Left renal cortex interstitium (tissue), 4 donors: ENCODE measurements at places on chromosomes 16 and 17.

GRCh38 chr17:68705714-68706076, 104.5 kb upstream of the FAM20A start:
- no peak for DNase-seq

DNA sequence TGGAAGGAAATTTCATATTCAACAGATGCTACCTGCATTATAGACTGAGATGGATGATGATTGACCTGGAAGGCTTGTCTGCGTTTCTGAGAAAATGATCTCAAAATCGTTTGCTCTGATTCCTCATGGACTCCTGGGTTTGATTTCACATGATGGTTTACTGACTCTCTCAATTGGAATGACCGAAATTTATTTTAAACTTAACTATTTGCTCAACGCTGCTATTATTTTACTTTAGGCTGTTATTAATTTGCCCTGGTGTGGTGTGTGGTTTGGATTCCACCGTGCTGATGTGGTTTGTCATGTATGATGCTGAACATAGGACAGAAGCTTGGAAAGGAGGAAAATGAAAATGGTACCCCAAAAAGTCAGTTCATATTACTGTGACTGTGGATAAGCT, 37.3 kb upstream of the ELAC2 start:
- DNase-seq, result no peak

DNA sequence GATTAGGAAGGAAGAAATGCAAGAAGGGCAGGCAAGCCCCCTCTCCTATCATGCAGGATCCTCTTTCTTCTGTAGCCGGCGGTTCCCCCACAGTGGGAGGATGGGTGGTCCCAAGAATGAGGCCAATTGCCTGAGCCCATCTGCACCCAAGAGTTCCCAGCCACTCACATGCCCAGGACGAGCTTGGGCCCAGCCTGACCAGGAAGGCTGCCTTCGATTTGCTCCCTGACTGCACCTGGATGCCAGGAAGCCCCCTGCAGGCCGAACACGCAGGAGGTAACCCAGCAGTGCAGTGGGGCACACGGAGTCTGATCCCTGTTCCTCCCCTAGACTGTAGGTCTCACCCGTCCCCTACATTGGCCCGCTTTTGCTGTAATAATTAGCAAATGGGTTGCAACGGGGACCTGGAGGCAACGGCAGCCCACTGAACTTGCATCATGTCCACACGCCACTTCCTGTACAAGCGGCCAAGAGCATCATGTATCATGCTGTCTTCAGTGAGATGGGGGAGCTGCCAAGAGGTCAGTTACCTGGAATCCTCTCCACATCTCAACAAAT, 67.5 kb downstream of the AMFR start:
- no peak for DNase-seq

GRCh38 chr17:73952480-73953205, 250.8 kb upstream of the RPL38 start:
- no peak for DNase-seq

DNA sequence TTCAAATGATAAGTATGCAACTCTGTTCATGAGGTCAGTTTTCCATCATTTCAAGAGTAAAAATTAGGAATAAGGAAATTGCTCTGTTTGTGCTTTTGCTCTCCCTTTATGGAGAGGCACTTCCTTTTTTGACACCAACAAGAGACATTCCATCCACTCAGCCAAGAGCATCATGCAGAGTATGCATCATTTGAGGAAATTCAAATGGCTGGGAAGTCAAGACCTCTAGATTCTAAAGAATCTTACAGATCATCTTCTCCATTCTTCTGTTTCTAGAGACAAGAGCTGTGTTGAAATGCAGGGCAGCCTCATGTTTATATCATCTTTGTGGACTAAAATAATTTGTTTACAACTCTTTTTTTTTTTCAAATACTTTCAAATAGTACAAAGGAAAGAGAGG, 669.4 kb downstream of the CDH11 start:
- DNase-seq, result no peak

- DNase-seq, result no peak
Observed at GRCh38 chr17:44310609-44311376, 2.4 kb downstream of the RUNDC3A start.

DNA sequence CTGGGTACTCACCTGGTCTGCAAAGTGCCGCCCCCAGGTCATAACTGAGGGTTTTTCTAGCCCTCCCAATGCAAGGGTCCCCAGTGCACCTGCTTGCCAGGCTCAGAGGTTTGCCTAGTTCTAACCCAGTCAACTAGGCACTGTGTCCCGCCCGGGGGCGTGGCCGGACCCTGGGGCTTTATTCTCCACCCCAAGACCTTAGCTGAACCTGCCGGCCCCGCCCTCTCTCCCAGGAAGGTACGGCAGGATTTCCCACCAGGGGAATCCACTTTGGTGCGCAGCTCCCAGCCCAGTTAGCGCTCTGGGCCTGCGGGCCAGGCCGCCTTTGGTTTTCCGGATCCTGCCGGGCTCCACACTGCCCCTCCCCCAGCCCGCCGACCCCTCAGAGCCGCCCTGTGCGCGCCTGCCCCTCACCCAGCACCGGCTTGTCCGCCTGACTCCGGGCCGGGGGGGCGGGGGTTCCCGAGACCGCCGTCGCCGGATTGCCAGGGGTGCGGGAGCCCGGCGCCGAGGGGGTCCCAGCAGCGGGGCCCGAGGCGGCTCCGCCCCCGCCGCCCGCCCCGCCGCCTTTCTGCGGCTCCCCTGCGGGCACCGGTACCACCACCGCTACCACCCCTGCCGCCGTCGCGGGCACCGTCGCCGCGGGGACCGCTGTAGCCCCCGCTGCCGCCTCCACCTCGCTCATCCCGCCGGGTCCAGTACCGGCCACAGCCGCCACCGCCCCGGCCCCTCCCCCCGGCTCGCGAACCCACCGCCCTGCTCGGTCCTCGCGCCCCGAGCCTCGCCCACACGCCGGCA, 424 bp downstream of the YBX2 start:
- no peak for DNase-seq

DNA sequence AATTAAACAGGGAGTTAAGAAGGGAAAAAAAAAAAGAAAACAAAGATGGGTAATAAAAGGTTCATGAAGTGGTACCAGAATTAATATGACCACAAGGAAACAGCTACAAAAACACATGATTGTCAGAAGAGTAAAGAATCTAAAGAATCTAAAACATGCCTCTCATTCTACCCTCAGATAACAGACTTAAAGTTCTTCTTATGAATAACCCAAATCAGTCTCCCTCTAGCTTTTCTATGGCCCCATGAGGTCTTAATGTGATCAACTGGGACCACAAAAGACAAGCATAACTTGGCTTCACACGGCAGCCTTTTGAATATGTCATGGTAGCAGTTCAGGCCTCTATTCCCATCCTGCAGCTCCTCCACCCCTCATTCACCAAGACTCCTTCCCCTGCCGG, 6.9 kb downstream of the MYH10 start:
- DNase-seq, result no peak

- DNase-seq, result no peak
Observed at GRCh38 chr17:45369421-45369820, 52.6 kb upstream of the MAP3K14 start.

- no peak for DNase-seq
Observed at GRCh38 chr16:73457851-73458250, 409.9 kb upstream of the ZFHX3 start.

DNA sequence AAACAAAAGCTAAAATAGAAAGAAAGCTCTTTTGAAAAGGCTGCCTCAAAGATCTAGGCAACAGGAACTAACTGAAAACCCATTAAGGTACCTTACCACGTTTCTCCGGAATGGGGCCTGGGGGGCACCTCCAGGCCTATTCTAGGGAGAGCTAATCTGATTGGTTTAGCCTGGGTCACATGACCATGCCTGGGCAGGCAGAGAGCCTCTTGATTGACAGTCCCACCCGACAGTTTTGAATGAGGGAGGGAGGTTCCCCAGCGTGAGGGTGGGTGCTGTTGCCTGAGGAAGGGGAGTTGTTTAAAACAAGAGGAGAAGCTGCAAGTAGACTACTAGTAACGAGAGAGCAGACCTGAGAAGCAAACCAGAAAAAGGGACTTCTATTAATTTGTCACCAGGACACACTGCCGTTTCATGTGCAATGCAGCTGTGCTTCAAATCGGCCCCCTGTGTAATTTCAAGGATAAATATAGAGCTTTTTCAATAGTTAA, 143.4 kb upstream of the HS3ST2 start:
- DNase-seq, result no peak

GRCh38 chr17:77444628-77444983, 303.8 kb downstream of the SEC14L1 start:
- DNase-seq, result no peak

DNA sequence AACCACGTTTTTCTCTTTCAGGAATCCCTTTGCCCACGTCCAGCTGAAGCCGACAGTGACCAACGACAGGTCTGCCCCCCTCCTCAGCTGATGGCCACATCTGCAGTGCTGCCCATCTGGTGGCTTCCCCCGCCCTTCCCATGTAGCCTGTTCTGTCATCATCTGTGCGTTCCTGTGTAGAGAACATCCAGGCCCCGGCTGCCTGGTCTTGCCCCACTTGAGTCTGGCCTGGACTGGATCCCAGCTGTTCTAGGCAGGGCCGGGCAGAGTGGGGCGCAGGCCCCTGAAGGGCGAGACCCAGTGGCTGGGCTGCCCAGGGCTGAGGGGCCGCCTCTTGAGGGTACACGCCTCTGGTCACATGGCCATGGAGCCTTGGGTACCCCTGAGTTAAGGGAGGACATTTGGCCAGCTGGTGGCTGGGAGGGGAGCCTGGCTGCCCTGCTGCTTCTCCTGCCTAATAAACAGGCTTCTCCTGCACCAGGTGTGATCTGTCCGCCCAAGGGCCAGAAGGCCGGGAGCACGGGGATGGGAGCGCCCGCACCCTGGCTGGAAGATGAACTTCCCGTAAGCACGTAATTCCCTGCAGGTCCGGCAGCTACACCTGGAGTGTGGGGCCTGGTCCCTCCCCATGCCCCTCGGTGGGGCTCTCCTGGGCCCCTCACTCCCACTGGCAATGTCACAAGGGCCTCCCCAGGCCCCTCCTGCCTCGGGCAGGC, 49.4 kb upstream of the PVALEF start:
- no peak for DNase-seq

DNA sequence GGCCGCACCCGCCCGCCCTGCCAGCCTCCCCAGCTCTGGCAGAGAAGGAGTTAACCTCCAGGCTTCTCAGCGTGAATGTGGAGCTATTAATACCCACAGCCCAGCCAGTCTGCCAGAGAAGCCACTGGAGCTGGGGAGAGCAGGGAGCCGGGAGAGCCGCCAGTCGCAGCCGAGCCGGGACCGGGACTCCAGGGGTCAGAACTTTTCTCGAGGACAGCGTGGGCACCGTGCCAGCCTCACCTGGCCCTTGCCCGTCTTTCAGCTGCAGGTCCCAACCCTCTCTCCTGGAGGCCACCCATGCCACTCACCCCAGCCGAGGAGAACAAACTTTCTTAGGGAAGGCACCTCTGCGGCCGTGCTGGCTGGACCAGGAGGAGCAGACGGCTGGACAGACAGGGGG, 33.8 kb upstream of the SBK1 start:
- DNase-seq, result peak; percentile 17

GRCh38 chr17:35160354-35161201, 13.0 kb downstream of the UNC45B start:
- no peak for DNase-seq

DNA sequence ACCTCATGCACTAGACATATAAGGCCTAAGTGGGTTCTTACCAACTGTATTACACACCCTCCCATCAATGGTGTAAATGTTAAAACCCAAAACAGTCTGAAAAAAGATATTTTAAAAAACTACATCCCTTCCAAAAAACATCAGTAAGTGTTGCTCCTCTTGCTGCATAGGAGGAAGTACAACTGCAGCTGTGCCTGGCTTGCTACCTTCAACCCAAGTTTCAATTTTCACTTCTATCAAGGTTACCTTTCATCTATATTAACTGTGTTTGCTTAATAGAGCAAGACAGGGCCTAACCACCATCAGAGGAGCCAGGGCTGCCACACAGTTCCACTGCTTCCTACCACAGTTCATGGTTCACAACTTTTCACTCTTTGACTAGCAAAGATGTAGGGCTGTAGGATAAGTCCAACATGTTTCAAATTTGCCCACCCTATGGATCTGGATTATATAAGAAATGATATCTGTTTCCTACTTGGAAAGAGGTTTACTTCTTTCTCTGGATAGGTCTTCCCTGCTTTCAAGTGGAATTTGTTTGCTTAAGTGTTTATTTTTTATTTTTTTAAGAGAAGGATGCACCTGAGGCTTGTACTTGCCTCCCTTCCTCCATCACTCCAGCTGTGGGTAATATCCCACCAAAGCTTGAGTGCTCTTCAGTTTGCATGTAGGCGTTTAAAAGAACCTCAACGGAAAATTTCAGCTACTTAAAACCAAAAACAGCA, 56.7 kb downstream of the GRB7 start:
- DNase-seq, result no peak

GRCh38 chr16:83723244-83723643, 84.5 kb upstream of the HSBP1 start:
- DNase-seq, result no peak

- no peak for DNase-seq
Observed at GRCh38 chr17:47317119-47317518, 6.6 kb upstream of the EFCAB13 start.

- DNase-seq, result no peak
Observed at GRCh38 chr17:49373115-49373514, 11.1 kb upstream of the ZNF652 start.

DNA sequence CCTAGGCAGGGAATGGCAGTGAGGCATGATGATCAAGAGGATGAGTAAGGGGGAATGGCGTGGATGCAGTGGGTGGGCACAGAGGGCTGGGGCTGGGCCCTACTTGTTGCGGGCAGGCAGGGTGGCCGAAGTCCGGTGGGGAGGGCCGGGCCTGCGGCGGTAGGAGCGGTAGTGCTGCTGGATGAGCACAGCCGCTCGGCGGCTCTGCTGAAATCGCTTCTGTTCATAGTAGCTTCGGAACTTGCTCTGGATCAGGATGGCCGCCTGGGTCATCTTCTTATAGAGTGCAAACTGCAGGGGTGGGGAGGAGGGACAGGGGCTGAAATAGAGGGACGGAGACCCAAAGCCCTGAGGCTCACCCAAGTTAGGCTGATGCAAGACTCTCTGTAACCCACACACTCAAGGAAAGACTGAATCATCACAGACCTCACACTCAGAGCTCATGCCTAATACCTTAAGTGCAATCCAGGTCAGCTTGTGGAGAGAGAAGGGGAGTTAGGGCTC, 1.5 kb upstream of the SPAG7 start:
- no peak for DNase-seq

- no peak for DNase-seq
Observed at GRCh38 chr17:78322858-78323455, 36.9 kb downstream of the SOCS3 start.

DNA sequence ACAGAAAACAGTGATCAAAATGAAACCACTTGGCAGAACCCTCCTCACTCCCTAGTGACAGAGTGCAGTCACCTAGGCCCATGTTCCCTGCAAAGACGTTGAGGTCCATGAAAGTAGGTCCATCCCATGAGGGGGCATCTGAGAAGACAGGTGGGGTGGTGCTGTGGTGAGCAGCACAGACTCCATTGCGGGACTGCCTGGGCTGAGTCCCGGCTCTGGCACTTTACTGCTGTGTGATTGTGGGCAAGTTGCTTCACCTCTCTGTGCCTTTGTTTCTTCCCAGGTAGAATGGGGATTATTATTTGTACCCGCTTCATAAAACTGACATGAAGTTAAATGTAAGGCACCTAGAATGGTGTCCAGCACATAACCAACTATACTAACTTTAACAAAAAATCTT, 23.5 kb upstream of the RHOT1 start:
- DNase-seq, result no peak
